ENCODE measurements at places on chromosomes 5 and 9. TPM values are rescaled to one million over a fixed set of nuclear protein-coding genes. Genes with fewer than 3 reads are reported as not detected.
A peak's percentile ranks its signal among the peaks of the same experiment; 100 is the strongest.

The C5orf52 gene
- not detected for total RNA-seq

The MELK gene
- total RNA-seq: 47.2 TPM

The CER1 gene
- not detected for total RNA-seq

The PPP2R2B gene
- total RNA-seq: 5.3 TPM

The SLC46A2 gene
- not detected for total RNA-seq

The PCDHGB7 gene
- total RNA-seq: not detected

The HRCT1 gene
- total RNA-seq: not detected

The PCDH12 gene
- 0.09 TPM for total RNA-seq

The SV2C gene
- total RNA-seq: 0.03 TPM

The ACOT12 gene
- total RNA-seq: not detected

GRCh38 chr5:108728566-108729241 lies 19.0 kb upstream of the FER start:
- H3K27me3 ChIP-seq: peaks cover 52% of the 10 kb centered on the region
- H3K36me3 ChIP-seq: no peaks in the 10 kb centered on the region
- peaks cover 19% of the 10 kb centered on the region for H3K4me1 ChIP-seq
- H3K4me3 ChIP-seq: peak overlapping the region; percentile 76
- no peak for DNase-seq
- peak overlapping the region; percentile 7 for H3K27ac ChIP-seq

GRCh38 chr5:144060598-144060997 lies 109.9 kb downstream of the YIPF5 start:
- H3K4me1 ChIP-seq: no peaks in the 10 kb centered on the region
- no peaks in the 10 kb centered on the region for H3K36me3 ChIP-seq
- H3K27ac ChIP-seq: no peak overlapping the region
- no peak overlapping the region for H3K4me3 ChIP-seq

DNA sequence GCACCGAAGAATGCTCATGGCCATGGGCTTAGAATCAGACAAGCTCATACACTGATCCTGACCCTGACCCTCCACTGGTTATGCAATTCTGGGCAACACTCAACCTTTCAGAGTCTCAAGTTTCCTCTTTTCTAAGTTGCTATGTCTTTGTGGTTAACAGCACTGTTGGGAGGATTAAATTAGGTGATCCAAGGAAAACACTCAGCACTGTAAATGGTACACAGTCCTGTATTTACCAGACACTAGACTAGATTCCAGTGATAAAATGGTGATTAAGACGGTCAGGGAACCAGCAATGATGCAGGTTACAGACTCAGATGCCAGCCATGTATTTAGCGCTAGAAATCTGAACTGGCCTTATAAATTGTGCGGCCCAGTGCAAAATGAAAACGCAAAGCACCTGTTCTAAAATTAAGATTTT lies 8.1 kb downstream of the ARL15 start:
- no peak overlapping the region for H3K27ac ChIP-seq
- H3K36me3 ChIP-seq: peaks cover 3% of the 10 kb centered on the region
- no peak for DNase-seq
- H3K27me3 ChIP-seq: no peaks in the 10 kb centered on the region
- H3K4me3 ChIP-seq: no peak overlapping the region

GRCh38 chr9:115777610-115778009 lies 376.0 kb upstream of the PAPPA start:
- H3K27me3 ChIP-seq: no peaks in the 10 kb centered on the region
- DNase-seq: no peak
- H3K36me3 ChIP-seq: no peaks in the 10 kb centered on the region
- no peak overlapping the region for H3K27ac ChIP-seq
- H3K4me3 ChIP-seq: no peak overlapping the region

GRCh38 chr5:87069974-87070608 lies 197.6 kb upstream of the RASA1 start:
- H3K27ac ChIP-seq: no peak overlapping the region
- H3K4me3 ChIP-seq: no peak overlapping the region
- DNase-seq: no peak
- H3K4me1 ChIP-seq: peaks cover 21% of the 10 kb centered on the region
- no peaks in the 10 kb centered on the region for H3K27me3 ChIP-seq

- no peak for DNase-seq
- H3K4me3 ChIP-seq: no peak overlapping the region
- H3K27ac ChIP-seq: no peak overlapping the region
Observed at GRCh38 chr5:92885950-92886349, 695.1 kb downstream of the NR2F1-AS1 start.

DNA sequence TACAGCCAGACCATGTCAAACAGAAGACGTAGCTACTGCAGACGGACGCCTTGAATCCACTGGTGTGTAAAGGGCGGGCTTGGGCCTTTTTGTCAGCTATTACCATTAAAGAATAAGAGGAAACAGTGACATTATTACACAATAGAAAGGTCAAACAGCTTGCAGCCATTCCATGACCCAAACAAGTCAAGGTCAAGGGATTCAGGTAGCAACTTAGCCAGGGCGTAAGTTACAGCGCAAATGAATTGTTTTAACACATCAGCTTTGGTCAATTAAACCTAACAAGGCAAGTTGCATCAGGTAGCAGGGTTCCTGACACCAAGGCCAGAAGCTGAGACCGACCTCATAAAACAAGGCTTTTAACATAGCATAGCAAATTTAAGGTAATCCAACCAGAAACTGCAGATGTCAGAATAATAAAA lies 15.3 kb downstream of the NFIB start:
- H3K4me3 ChIP-seq: no peak overlapping the region
- no peak overlapping the region for H3K27ac ChIP-seq
- no peak for DNase-seq

- no peaks in the 10 kb centered on the region for H3K27me3 ChIP-seq
- H3K27ac ChIP-seq: no peak overlapping the region
- no peak overlapping the region for H3K4me3 ChIP-seq
Observed at GRCh38 chr9:125493384-125493783, 213.6 kb downstream of the MAPKAP1 start.

GRCh38 chr9:114177423-114178064 lies 22.2 kb downstream of the COL27A1 start:
- no peaks in the 10 kb centered on the region for H3K36me3 ChIP-seq
- no peak overlapping the region for H3K27ac ChIP-seq
- peaks cover 2% of the 10 kb centered on the region for H3K27me3 ChIP-seq
- H3K4me3 ChIP-seq: no peak overlapping the region

DNA sequence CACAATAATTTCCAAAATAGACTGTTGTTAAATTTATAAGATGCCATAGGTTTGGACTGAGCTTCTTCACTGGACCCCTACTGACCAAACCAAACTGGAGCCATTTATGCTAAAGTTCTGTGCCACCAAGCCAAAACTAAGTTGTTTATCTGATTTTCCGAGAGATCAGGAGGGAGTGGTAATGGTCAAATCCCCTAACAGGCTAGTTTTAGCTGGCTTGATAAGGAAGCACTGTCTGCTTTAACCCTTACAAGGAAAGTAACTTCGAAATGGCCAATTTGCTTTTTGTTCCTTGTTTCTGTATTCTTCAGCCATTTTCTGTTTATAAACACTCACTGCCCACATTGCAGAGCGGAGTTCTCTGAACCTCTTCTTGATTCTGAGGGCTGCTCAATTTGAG lies 246.8 kb upstream of the TUT7 start:
- no peaks in the 10 kb centered on the region for H3K4me1 ChIP-seq
- H3K27me3 ChIP-seq: peaks cover 7% of the 10 kb centered on the region
- no peak for DNase-seq
- no peak overlapping the region for H3K27ac ChIP-seq
- no peak overlapping the region for H3K4me3 ChIP-seq
- H3K36me3 ChIP-seq: no peaks in the 10 kb centered on the region

- H3K27me3 ChIP-seq: no peaks in the 10 kb centered on the region
- no peaks in the 10 kb centered on the region for H3K36me3 ChIP-seq
- H3K27ac ChIP-seq: no peak overlapping the region
- no peak overlapping the region for H3K4me3 ChIP-seq
Observed at GRCh38 chr5:166602271-166602670, 1689.2 kb upstream of the WWC1 start.

DNA sequence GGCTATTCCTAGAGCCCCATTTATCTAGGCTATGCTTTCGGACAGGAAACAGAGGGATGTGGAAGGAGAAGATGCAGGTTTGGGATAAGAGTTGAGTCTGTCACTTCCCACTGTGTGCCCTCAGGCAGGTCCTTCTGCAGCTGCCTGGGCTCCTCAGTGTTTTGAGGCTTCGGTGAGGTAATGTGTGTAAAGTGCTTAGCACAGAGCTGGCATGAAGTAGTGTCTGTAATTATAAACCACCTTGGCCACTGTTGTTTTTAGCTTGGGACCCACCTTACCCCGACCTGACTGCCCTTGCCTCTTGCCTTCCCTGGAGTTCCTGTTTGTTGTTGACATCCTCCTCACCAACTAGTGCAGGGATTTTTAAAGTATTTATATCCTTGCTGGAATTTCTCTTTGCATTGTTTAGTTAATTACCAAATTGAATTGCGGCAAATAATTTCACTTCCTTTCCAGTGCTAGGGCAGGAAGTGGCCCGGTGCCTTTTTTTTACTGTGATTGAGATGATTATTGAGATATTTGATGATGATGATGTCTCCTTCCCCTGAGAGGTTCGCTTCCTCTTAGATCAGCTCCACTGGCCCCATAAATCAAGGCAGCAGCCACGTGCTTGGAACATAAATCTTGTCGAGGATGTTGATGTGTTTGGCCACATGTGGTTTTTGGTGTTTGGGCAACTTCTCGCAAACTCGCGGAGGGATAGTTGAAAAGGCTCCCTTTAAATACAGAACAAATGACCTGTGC lies 38.3 kb upstream of the DAB2IP start:
- H3K36me3 ChIP-seq: no peaks in the 10 kb centered on the region
- no peak for DNase-seq
- peaks cover 12% of the 10 kb centered on the region for H3K4me1 ChIP-seq
- peaks cover 47% of the 10 kb centered on the region for H3K27me3 ChIP-seq

DNA sequence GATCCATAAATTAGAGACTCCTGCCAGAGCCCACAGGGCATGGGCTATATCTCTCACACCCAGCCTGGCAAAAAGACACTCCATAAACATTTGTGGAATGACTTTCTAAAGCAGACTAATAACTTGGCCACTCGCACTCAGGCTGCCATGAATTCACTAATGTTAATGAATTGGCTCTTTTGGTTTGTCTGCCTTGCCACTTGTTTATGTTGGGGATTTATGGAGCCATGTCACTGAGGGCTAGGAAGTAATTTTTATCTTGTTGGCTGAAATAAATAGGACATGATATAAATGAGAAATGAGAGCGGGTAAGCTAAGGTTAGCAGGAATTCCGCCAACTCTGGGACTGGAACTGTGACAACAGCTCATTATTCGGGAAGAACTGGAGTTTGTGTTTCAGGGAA lies 55.2 kb downstream of the DROSHA start:
- H3K4me3 ChIP-seq: no peak overlapping the region
- H3K36me3 ChIP-seq: peaks cover 30% of the 10 kb centered on the region
- no peaks in the 10 kb centered on the region for H3K4me1 ChIP-seq
- DNase-seq: no peak
- H3K27me3 ChIP-seq: no peaks in the 10 kb centered on the region

GRCh38 chr9:113817171-113817570 lies 58.9 kb upstream of the ZNF618 start:
- peaks cover 52% of the 10 kb centered on the region for H3K27me3 ChIP-seq
- H3K36me3 ChIP-seq: no peaks in the 10 kb centered on the region
- no peak for DNase-seq
- H3K4me1 ChIP-seq: no peaks in the 10 kb centered on the region

GRCh38 chr5:149224282-149224681 lies 47.4 kb upstream of the AFAP1L1 start:
- peaks cover 10% of the 10 kb centered on the region for H3K27me3 ChIP-seq
- DNase-seq: no peak
- no peak overlapping the region for H3K27ac ChIP-seq
- H3K4me3 ChIP-seq: no peak overlapping the region
- H3K4me1 ChIP-seq: peaks cover 3% of the 10 kb centered on the region

- no peaks in the 10 kb centered on the region for H3K36me3 ChIP-seq
- H3K27me3 ChIP-seq: no peaks in the 10 kb centered on the region
- H3K4me3 ChIP-seq: no peak overlapping the region
- DNase-seq: no peak
- H3K4me1 ChIP-seq: no peaks in the 10 kb centered on the region
Observed at GRCh38 chr5:147360816-147361215, 126.0 kb downstream of the STK32A start.

DNA sequence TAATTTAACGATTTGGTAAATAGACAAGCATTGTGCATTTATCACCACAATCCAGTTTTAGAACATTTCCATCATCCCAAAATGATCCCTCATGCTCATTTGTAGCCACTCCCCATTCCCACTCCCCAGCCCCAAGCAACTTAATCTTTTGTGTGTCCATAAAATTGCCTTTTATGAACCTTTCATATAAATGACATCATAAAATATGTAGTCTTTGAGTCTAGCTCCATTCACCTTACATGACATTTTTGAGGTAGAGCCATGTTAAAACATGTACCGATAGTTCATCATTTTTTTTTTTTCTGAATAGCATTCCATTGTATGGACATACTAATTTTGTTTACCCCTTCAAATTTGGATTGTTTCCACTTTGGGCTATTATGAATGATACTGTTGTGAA lies 70.5 kb downstream of the C9orf85 start:
- H3K27me3 ChIP-seq: no peaks in the 10 kb centered on the region
- no peak for DNase-seq
- no peak overlapping the region for H3K27ac ChIP-seq
- H3K36me3 ChIP-seq: no peaks in the 10 kb centered on the region
- H3K4me3 ChIP-seq: no peak overlapping the region
- H3K4me1 ChIP-seq: no peaks in the 10 kb centered on the region

DNA sequence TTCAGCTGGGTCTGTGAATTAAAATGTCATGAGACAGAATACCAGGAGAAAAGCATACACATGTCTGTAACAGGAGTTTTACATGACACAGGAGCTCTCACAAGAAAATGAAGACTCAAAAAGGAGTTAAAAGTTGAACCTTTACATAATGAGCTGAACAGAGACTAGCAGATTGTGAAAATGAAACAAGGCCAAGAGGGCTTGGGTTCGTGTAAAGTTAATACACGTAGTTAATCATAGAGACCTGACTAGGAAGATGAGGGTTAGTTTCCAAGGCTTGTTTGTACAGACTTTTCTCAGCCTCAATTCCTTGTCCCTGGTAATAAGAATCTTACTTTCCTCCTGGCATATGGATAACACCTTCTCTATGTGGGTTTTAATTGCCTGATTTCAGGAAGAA lies 1294.0 kb downstream of the MAT2B start:
- no peak for DNase-seq
- no peaks in the 10 kb centered on the region for H3K4me1 ChIP-seq
- H3K27me3 ChIP-seq: no peaks in the 10 kb centered on the region
- H3K4me3 ChIP-seq: no peak overlapping the region
